ENCODE measurements at places on chromosomes 13 and 19.

- DNase-seq: no peak
Observed at GRCh38 chr13:80297094-80297493, 43.8 kb downstream of the SPRY2 start.

DNA sequence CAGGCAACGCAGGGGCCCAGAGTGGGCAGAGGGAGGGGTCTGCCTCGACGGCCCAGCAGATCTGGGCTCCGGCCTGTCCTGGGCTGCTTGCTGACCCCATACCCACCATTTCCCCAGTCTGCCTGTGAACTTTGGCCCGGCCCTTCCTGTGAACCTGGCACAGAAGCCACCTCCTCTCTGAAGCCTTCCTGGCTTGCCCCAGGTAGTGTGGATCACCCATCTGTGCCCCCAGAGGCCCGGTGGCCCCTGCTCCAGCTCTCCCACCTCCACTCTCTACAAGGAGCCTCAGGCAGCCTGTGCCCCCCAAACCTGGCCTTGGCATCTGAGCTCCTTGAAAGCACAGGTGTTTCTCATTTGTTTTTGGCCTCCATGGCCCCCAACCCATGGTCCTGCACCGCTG is 15.7 kb downstream of the PLEKHF1 start:
- DNase-seq: no peak

GRCh38 chr19:37403403-37403802 is 32.5 kb downstream of the ZNF527 start:
- no peak for DNase-seq

DNA sequence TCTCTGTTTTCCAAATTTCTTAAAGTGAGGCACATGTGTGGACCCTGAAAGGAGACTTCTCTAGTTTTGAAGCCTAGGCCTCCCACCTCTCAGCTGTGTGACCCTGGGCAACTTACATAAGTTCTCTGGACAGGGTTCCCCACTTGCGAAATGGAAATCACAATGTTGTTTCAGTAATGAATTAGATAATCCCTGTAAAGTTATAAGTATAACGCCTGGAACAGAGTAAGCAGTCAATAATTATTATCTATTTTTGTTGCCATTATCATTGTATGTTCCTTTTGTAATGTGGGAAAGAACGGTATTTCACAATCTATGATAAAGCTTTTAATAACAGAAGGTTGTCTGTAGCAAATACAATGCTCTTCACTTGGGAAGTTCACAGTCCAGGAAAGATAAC is 437.3 kb upstream of the ZNF507 start:
- DNase-seq: no peak

- DNase-seq: no peak
Observed at GRCh38 chr13:49351871-49352270, 92.0 kb downstream of the CAB39L start.

DNA sequence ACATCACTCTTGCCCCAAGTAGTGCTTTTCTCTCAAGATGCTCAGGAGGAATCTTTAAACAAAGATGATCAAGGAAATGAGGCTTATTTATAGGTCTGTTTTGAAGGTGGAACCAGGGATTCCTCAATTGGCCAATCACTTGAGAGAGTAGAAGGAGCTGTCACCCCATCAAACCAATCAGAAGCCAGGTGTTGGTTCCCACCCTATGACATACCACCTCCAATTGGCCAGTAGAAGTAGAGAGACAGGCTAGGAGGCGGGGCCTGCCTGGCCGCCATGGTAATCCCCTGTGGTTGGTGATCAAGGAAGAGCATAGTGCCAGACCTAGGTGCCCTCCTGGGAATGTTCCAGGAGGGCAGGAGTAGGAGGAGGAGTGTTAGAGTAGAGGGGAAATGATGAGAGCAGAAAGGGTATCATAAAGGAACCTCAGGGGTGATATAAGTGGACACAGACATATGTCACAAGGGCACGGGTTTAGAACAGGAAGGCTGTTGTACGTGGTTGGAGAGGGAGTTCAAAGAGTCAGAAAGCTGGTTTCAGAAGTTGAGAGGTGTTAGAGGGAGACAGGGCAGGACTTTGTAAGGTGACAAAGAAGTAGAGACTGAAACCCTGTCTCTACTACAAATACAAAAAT is 10.5 kb downstream of the PMIS2 start:
- DNase-seq: peak; percentile 18

GRCh38 chr19:16325641-16326400 is 1.2 kb downstream of the KLF2 start:
- DNase-seq: peak; percentile 89

DNA sequence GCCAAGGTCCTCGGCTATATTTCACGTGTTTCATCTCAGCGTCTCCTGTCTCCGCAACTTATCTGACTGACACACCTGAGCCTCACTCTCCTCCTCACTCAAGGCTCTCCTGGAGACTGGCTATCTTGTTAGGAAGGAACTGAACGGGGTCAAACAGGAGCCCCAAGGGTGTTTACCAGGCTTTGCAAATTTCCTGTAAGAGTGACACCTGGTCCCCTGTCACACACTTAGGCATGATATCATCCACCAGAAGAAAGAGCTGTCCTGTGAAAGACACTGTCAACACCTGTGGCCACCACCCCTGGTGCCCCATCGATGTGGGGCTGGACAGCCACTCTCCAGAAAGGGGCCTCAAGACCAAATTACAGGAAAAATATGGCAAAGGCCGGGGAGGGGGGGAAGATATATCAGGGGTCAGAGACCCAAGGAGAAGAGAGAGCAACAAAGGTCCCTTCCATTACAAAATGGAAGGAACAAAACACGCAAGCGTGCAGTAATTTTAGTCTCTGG is 2.9 kb downstream of the CD70 start:
- DNase-seq: no peak

- DNase-seq: no peak
Observed at GRCh38 chr19:39430675-39431593, 4.8 kb downstream of the RPS16 start.

GRCh38 chr13:71602344-71602743 is 264.7 kb downstream of the DACH1 start:
- peak; percentile 97 for DNase-seq

DNA sequence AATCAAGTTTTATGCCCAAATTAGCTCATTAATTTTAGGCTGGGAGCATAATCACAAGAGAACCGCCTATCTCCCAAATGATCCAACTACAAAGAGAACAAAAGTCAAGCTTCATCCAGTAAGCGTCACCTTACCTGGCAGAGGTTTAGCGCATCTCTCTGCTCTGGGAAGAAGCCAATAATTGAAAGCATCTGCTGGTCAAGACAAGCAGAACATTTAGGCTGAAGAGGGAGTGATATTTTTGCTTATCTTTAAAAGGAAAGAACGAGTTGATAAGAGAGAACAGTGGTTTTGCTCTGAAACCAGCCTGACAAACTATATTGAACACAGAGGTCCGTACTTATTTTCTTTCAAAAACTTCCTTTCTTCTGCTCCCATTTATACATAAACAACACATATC is 242.1 kb downstream of the ENOX1 start:
- no peak for DNase-seq

GRCh38 chr13:67408798-67409197 is 178.7 kb upstream of the PCDH9 start:
- DNase-seq: no peak

DNA sequence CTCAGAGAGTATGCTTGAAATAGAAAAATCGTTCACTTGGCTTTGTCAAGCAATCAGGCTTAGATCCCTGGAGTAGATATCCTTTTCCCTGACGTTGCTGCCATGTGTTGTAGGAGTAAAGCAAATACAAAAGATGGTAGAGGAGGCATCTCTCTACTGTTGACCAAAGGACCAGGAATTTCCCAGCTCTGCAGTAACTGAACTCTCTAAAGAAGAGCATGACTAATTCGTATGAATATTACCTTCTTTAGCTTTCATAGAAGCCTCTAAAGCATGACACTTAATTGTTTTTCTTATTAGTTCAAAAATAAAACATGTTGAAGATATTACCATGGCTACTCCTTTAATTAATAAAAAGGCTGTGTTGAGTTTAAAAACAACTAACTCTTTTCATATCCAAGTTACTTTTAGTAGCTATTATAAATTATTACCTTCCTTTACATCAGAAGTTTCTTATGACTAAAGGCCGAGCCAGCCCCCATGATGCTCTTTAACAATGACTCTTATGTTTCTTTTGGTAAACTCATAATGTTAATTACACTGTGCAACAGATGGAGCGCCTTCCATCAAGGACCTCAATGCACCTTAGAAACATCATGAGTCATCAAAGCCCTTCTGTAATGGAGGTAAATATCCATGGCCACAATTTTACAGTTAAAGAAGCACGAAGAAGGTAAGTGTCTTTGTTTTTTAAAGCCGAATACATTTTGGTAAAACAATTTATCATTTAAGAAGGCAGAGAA is 352.4 kb downstream of the KLF5 start:
- peak; percentile 44 for DNase-seq

DNA sequence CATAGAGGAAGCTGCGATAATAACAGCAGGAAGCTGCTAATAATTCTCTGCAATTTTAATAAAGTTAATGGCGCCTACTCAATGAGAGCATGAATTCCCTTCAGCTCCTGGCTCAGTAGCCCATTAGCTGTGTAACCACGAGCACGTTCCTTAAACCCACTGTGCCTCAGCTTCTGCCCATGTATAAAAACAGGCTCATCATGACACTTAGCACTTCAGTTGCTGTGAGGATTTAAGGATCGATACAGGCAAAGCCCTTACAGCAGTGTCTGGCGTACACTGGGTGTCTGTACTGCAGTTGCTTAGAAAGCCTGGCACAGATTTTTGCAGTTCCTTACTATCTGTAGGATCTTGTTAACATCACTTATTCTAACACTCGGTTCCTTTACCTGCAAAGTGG is 673.4 kb upstream of the ARGLU1 start:
- DNase-seq: no peak

DNA sequence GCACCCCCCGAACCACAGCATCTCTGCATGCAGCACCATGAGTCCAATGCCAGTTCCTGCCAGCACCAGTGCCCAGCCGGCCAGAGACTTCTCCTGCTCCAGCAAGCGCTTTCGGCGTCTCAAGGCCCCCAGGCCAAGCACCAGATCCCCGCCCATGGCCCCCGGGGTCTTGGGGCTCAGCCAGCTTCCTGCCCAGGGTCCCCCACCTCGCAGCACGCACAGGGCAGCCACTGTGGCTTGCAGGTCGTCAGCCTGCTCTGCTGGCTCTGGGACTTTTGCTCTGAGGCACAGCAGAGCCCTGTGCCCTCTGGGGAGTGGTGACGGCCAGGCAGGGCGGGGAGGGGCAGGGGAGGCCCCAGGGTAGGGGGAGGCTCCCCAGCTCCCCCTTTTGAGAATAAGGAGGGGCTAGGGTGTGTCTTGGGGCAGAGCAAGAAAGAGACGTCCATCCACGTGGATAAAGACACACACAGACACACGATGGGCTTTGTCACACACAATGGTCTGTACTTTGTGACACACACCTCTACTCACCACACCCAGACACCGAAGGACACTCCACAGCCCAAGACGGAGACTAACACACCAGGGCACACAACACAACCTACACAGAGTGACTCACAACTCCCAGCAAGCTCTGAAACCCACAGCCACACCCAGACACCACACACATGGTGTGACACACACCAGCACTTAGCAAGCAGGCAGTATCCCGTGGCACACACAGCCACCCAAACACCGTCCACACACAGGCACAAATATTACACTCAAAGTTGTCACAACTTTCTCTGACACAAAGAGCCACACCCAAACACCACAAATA is at the start of gene KCNN4:
Gene KCNN4 (minus strand): TSS at position 268 of the 820 bp plus-strand sequence. CDS start 112 bp downstream, at position 156.
- DNase-seq: peak; percentile 36

GRCh38 chr19:27971869-27972268 is 1241.1 kb downstream of the UQCRFS1 start:
- DNase-seq: no peak

DNA sequence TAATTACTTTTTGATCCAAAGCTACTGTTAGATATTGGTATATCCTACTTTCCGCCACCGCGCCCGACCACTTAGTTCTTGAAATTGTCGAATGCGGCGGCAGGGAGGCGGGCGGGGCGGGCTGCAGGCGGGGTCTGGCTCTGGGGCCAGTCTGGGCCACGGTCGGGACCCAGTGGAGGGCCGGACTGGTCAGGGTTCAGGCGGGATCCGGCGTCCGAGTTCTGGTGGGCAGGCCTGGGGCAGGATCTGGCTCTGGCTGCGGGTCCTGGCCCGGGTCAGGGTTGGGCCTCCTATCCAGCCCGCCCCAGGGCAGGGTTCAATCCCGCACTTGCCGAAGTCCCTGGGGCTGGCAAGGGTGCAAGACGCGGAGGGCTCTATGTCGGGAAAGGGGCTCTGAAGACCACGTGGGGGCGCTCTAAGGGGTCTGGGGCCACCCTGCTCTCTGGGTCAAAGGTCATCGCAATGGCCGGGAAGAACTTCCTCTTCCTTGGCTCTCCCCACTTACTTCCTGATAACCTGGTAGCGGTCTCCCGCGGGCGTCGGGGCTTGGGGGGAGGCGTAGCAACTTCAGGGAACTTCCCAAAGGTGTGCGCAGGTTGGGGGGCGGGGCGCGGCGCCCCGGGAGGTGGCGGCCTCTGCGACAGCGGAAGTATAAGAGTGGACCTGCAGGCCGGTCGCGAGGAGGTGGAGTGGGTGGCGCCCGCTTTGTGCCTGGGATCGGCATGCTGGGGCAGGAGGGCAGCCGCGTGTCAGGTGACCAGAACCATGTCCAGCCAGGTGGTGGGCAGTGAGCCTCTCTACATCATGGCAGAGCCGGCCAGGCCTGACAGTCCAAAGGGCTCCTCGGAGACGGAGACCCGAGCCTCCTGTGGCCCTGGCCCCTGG is 83.4 kb downstream of the MRPL57 start:
- DNase-seq: no peak

- no peak for DNase-seq
Observed at GRCh38 chr19:827314-827709, 325 bp upstream of the AZU1 start.

DNA sequence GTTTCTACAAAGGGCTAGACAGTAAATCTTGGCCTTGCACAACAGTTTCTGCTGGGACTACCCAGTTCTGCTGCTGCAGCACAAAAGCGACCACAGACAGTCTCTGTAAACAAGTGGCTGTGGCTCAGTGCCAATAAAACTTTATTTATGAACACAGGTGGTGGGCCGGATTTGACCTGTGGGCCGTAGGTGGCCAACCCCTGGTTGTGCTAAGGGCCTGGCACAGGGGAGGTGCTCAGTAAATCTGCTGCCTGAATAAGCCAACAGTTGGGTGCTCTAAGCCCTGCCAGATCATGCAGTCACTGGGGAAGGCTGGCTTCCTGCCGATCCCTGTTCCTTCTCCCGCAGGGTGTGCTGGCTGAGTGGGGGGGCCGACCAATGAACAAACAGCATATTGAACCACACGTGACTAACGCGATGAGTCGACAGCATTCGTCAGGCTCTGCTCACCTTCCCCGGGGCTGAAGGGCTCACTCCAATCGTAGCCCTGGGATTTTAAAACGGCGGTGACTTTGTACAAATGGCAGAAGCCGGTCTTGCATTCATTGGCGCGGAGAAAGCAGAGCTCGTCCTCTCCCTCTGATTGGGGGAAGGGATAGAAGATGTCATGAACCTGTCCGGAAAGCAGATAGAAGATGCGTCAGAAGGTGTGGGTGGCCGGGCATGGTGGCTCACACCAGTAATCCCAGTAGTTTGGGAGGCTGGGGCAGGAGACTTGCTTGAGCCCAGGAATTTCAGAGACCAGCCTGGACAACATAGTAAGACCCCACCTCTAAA is 24.3 kb upstream of the MYDGF start:
- DNase-seq: peak; percentile 97
